SW 1271 (cell line): ENCODE measurements at places on chromosomes 16 and 17.

- no peak for DNase-seq
Observed at GRCh38 chr16:17776888-17777287, 306.1 kb upstream of the XYLT1 start.

- DNase-seq = no peak
Observed at GRCh38 chr17:71667661-71668060, 453.2 kb upstream of the SOX9 start.

DNA sequence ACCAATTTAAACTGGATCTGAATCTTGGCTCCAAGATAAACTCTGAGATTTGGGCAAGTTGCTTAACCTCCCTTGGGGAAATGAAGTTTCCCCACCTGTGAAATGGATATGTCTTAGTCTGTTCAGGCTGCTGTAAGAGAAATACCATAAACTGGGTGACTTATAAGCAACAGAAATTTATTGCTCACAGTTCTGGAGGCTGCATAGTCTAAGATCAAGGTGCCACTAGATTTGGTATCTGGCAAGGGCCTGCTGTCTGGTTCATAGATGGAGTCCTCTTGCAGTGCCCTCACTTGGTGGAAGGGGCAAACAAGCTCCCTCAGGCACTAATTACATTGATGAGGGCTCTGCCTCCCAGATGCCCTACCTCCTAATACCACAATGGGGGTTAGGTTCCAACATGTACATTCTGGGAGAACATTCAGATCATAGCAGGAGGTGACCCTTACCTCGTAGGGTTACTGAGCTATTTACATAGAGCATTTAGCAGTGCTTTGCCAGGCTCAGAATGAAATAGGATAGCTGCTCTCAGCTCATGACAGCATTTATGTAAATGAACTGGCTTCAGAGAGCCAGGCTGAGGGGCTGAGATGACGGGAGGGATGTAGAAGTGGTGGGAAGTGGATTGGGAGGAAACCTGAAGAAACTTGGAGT is 83.9 kb downstream of the SPECC1 start:
- DNase-seq = no peak

DNA sequence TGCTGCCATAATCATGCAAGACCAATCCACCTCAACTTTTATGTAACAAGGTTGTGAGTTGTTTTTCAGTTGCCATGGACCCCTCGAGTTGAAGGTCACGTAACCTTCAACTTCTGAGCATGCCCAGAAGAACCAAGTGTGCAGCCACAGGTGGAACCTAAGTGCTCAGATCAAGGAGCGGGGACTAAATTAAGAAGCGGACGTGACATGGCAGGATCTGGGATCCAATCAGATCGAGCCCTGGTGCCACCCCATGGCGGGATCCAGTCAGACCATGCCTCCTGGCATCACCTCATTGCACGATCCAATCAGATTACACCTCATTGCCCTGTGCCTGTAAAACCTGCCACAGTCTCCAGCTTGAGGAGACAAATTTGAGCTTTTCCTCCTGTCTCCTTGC is 204.5 kb upstream of the CDH5 start:
- peak; percentile 9 for DNase-seq
